ENCODE measurements at places on chromosomes 3 and 15. TPM values are rescaled to one million over a fixed set of nuclear protein-coding genes. Genes with fewer than 3 reads are reported as not detected.

IFT80 gene
- total RNA-seq = 24.1 TPM

MEGF11 gene
- not detected for total RNA-seq

CISH gene
- total RNA-seq = 15.1 TPM

CCDC54 gene
- not detected for total RNA-seq

COL6A5 gene
- total RNA-seq = 0.09 TPM

ADIPOQ gene
- 1,997 TPM for total RNA-seq

GPR171 gene
- total RNA-seq = 4.0 TPM

GOLGA6L7 gene
- not detected for total RNA-seq

DNA sequence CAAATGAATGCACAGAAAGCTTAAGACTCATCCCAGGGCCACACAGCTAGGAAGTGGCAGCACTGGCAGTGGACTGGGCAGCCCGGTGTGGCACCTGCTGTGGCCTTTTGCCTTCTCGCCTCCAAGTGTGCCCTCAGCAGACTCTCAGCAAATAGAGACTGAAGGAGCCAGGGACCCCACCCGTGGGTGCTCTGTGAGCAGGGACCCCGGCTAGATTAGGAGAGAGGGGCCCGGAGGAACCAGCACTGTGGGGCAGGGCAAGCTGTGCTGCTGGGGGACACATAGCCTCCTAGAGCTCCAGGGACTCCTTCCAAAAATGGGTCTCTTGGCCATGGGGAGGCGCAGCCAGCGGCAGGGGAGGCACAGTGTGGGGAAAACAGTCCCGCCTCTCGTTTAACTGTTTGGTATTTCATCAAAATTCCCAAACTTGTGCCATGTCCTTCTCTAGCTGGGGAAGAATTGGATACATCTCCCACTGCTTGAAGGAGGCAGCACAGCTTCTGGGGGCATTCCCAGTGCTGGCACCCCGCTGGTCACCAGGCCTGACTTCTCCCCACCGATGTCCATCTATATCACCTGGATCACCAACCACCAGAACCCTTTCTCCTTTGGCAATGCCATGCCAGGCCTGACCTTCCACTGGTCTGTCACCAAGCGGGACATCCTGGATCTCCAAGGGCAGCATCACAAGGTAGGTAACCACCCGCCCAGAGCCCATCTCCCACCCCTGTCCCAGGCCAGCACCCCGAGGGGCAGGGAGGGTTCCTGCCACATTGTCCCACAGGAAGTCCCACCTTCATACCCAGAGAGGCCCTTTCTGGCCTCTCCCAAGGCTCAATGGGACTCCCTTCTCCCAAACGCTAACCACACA lies 12.0 kb upstream of the TXNRD3 start:
- no peak for DNase-seq

GRCh38 chr3:164486150-164486549 lies 592.1 kb downstream of the SI start:
- no peak for DNase-seq

DNA sequence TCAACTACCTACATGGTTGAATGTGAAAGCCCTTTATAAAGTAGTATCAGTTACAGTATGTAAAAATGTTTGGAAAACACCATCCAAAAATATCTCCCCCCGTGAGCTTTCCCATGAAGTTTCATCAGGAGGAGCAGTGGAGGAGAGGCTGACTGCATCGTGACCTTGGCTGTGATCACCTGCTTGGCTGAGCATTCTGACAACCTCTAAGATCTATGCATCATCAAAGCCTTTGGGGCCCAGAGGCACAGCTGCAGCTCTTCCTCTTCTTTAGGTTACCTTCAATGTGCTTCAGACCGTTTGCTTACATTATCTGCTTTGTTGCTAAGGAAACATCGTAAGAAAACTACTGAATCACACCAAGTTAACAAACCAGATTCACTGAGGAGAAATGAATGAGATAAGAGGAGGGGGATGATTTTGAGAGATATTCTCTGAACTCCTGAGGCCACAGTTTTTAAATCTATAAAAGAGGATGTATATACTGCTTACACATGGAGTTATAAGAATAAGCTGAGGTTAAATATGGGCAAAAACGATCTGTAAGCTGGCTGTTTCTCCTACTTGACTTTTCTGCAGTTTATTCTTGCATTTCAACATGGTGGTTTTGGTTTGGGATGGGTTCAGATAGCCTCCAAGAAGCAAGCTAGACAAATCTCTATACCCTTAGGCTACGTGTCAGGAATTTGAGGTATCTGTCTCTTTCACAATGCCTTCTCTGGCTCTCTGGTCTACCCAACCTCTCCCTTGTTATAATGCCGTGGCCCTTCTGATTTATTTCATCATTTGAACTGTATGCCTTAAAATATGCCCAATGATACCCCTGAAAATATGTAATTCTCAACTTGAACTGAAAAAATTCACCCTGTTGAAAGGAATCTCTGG lies 4.0 kb downstream of the GCSAM start:
- no peak for DNase-seq

- DNase-seq = no peak
Observed at GRCh38 chr3:107421170-107421792, 44.0 kb downstream of the CCDC54 start.

GRCh38 chr3:33831053-33831452 lies 32.6 kb downstream of the PDCD6IP start:
- no peak for DNase-seq

DNA sequence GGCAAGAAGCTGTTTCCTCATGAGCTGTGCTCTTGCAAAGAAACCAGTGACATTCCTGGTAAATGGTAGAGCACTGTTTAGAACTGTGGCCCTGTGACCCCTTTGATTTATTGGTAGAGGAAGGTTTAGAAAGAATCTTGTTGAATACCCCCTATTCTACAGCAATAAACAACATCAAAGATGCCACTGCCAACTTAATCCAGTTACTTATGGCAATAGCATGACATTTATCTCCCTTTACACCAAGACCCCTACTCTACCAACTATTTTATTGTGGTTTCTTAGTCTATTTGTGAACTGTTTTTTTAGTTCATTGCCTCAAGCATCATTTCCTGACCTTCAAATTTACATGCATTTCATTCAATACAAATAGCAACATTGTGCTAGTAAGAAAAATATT lies 288.6 kb downstream of the EPHA3 start:
- no peak for DNase-seq

DNA sequence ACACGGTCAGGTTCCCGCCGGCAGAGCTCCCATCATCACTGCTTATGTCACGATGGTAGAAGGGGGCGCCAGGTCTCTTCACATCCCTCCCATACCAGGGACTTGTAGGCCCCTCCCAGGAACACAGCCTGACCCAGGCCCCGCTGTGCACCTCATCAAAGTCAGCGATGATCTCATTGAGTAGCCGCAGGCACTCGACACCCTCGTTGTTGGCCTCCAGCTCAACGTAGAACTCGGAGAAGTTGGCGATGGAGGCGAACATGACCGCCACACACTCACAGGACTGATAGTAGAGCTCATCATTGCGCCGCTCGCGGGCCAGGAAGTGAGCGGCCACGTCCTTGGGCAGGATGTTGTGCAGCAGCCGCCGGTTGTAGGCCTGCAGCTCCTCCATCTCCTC lies 89.2 kb downstream of the SEC22A start:
- DNase-seq = no peak

DNA sequence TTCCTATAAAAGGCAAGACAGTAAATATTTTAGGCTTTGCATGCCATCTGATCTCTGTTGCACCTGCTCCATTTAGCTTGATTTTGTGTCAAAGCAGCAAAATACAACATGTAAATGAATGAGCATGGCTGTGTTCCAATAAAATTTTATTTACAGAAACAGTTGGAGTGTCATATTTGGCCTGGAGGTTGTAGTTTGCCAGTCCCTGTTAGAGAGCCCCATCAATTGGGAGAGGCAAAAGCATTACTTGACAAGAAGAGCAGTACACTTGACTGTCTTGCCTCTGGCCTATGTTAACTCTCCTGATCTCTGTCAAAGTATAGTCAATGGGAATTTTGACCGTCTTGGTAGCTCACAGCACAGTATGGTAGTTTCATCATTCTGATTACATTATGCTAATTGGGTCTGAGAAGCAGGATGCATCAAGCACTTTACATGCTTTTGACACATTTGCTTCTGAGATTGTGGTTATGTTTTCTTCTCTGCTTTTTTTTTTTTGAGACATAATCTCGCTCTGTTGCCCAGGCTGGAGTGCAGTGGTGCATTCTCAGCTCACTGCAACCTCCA lies 35.4 kb downstream of the SLC28A2 start:
- no peak for DNase-seq

GRCh38 chr15:70802629-70803028 lies 39.3 kb upstream of the UACA start:
- no peak for DNase-seq

GRCh38 chr15:63491116-63491827 lies 13.1 kb upstream of the USP3 start:
- no peak for DNase-seq

GRCh38 chr3:139586420-139587017 lies 47.0 kb upstream of the RBP1 start:
- DNase-seq = no peak

GRCh38 chr3:84547971-84548970 lies 410.5 kb upstream of the CADM2 start:
- no peak for DNase-seq

DNA sequence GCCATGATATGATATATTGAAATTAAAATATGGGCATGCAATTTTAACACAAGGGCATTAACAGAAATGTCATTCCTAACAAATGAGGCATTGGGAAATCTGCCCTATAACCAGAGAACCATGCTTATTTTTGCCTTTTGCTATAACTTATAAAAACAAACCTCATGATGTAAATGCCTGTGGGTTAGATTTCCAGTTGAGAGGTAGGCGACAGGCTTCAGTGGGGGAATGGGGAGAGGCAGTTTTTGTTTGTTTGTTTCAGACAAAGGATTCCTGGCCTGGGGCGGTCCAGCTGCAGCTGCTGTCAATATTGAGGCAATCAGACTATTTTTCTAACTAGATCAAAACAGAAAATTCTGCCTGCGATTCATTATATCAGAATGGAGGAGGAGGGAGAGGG lies 490.4 kb upstream of the CFAP20DC start:
- no peak for DNase-seq

- DNase-seq = no peak
Observed at GRCh38 chr15:68192804-68193486, 12.2 kb downstream of the CALML4 start.

DNA sequence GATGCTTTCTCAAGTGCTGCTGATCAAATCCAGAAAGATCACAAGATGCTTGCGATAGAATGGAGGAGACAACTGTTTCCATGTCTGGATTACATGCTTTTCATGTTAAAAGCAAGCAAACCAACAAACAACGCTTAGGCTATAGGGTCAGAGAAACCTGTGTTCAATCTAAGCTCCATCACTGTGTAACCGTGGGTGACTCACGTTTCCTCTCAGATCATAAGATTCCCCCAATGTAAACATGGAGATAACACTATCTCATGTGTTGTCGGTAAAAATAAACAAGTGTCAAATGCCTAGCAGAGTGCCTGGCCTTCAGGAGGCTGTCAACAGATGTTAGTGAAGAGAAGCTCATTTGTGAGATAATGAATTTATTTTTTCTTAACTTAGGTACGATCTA lies 907.8 kb downstream of the NTRK3 start:
- no peak for DNase-seq

Data from omental fat pad (tissue), 4 donors.